Activated T-helper 1 cell treated with anti-CD3 and anti-CD28 coated beads, Interleukin-2, amount 50 U/mL, for 16 hours (primary cell): ENCODE measurements at places on chromosomes 11 and 22.

DNA sequence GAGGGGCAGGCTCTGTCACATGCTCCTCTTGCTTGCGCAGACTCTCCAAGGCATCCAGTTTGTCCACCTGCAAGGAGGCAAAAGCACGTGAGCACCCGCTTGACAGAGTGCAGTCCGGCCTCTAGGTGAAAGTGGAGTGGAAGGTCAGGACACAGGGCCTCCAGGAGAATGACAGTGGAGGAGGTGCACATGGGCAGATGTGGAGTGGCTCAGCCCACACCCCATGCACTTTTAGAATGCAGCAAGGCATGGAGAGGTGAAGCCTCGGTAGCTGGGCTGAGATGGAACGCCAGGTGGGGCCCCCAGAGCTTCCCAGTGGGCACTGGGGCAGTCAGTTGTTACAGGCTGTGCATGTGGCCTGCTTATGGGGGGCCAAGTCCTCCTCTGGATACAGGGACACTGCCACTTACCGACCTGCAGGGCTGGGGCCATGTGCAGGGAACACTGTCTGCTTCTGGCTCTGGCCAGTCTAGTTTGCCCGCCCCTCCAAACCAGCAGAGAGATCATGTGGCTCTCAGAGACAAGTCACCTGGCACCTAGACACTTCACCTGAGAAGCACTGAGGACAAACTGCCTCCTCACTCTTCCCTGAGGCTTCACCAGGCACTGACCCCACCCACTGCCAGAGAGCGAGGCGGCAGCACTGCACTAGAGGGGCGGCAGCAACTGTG, 2.3 kb upstream of the SLC25A1 start:
- no peak for DNase-seq

DNA sequence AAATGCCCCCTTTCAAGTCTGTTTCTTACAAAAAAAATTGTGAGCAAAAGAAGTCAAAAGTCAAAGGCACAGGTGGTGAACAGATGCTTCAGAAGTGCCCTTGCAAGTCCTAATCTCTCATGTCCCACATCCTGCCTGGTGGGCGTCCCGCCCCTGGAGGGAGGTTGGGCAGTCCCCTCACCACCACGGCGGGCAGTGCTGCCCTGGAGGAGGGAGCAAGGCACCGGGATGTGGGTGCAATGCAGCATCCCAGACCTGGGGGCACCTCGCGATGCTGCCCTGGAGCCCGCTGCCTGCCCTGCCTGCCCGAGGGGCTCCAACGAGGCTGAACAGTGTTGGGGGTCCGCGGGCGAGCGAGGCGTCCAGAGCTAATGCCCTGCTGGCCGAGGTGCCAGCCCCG, 15.9 kb downstream of the MRGPRG start:
- no peak for DNase-seq

DNA sequence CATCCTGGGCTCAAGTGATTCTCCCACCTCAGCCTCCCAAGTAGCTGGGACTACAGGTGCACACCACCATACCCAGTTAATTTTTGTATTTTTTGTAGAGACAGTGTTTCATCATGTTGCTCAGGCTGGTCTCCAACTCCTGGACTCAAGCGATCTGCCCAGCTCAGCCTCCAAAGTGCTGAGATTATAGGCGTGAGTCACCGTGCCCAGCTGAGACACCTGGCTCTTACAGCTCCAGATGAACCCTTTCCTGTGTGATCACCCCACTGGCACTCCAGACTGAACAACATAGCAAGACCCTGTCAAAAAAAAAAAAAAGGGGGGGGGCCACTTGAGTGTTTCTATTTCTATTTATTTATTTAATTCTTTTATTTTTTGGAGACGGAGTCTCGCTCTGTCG, 1.0 kb upstream of the ADSL start:
- no peak for DNase-seq

DNA sequence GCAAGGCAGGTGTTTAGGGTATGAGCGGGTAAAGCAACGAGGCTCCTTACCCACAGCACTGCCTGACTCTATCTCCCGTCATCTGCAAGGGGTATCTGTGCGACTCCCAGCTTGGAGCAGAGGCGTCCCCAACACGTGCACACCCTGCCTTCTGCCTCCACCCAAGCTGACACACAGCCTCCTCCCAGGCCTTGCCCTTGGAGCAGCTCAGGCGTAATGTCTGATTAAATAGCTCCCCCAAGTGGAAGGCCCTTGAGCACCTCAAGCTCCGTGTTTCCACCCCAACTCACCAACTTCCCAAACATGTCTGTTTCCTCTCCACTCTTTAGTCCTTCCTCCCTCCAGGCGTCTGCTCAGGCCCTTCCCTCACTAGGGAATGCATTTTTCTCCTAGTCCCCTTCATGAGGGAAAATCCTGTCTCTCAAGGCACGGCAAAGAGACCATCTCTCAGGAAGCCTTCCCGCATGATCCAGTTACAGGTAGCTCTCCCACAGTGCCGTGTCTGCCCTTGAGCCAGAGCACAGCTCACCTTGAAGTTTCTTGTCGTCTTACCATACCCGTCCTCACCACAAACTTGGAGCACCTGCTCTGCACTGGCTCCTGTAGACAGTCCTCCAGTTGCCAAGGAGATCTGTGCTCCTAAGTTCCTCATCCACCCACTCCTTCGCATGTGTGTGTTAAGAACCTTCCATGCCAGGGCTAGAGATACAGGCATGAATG, 15.8 kb downstream of the CYB5R2 start:
- DNase-seq, result no peak

DNA sequence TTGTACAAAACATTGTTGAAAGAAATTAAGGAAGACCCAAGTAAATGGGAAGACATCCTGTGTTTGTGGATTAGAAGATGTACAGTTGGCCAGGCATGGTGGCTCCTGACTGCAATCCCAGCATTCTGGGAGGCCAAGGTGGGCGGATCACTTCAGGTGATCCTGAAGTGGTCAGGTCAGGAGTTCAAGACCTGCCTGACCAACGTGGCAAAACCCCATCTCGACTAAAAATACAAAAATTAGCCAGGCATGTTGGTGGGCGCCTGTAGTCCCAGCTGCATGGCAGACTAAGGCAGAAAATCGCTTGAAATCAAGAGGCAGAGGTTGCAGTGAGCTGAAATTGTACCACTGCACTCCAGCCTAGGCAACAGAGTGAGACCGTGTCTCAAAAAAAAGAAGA, 62.0 kb upstream of the SEPTIN5 start:
- DNase-seq, result no peak
